GM18507 (cell line): ENCODE measurements at places on chromosomes 16 and 17.

DNA sequence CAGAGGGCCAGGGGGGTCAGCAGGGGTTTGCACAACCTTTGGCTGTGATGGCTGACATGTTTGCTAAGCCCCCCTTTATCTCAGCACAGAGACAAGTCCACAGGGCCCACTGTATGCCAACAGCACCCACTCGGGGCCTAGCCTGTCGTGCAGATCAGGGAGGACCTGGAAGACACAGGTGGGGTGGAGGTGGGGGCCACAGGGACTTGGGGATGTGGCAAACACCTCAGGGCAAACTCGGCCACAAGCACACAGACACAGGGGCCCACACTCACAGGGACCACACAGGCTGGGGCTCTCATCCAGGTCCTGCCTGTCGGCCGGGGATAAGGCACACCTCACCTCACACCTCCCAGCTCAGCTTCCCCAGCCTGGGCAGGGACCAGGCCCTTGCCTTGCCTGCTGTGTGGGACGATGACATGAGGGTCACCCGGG is 87.9 kb downstream of the C16orf78 start:
- DNase-seq, result no peak

- DNase-seq, result no peak
Observed at GRCh38 chr16:4599545-4599944, 15.1 kb downstream of the UBALD1 start.

DNA sequence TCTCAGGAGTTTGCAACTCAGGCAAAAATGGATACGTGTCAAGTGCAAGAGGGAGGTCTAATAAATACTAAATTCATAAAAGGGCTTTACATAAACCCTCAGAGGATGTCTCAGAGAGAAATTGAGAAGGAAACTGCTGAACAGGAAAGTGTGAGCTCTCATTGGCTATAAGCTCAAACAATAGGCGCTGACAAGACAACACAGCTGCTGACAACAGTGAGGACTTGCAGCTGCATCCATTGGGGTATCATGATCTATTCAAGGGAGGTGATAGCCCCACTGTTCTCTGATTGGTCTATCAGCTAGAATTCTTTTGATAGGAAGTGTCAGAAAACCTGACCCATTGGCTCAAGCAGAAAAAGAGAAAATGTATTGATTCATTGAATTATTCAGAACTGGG is 187.2 kb downstream of the CBLN1 start:
- DNase-seq, result no peak

DNA sequence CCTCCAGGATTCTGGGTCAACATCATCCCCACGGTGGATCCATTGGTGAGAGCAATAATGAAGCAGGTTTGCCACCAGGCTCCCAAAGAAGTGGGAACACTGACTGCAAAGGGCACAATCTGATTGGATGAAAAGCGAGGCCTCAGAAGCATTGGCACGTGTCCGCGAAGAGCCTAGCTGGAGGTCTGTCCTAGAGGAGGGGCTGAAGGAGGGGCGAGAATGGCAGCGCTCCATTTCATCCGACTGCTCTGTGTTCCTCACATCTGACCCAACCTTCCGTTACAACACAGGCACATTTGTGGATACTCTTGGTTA is 79.9 kb downstream of the MRC2 start:
- no peak for DNase-seq

- DNase-seq, result peak; percentile 71
Observed at GRCh38 chr17:48012151-48012520, 25.5 kb downstream of the COPZ2 start.

GRCh38 chr16:29290631-29291247 is 115.8 kb downstream of the NPIPB11 start:
- DNase-seq, result peak; percentile 33

- DNase-seq, result no peak
Observed at GRCh38 chr16:71364133-71364681, 5.7 kb downstream of the CALB2 start.

GRCh38 chr17:83201206-83202001 is 122.0 kb downstream of the METRNL start:
- no peak for DNase-seq
